ENCODE measurements at places on chromosomes 11 and 22.

DNA sequence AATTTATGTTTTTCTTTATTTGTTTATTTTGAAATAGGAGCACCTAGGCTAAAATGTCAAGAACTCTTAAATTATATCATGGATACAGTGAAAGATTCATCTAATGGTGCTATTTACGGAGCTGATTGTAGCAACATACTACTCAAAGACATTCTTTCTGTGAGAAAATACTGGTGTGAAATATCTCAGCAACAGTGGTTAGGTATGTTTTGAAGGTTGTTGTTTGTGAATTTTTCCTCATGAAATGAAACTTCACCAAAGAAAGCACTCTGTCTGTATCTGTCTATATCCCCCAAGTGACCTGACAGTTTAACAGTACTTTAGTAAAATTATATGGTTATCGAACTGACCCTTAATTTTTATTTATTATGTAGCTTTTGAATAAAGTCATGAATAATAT lies 12.8 kb downstream of the ATM start:
- no peak for DNase-seq

GRCh38 chr11:28822576-28822975 lies 714.4 kb downstream of the METTL15 start:
- peak; percentile 42 for DNase-seq

DNA sequence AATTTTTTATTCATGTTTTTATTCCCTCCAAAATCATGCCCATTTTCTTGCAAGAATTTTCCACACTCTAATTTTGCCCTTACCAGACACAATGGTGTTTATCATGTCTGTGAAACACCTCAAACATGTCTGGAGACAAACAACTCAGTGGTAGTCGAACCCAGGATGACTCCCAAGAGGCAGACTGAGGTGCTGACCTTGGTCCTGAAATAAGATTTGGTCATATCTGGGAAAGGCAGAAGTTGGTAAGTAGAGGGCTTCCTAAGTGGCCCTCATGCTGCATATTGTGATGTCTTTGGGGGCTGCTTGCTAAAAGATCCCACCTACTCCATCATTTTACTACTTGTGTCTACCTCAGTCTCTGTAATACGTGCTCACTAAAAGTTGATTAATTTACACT lies 369.4 kb upstream of the ISX start:
- no peak for DNase-seq

- DNase-seq = no peak
These were observed 26.0 kb downstream of the POU2AF1 start for GRCh38 chr11:111352935-111353710.

- no peak for DNase-seq
These were observed 4.7 kb downstream of the API5 start for GRCh38 chr11:43316451-43316850.

- DNase-seq = peak; percentile 23
These were observed 98.3 kb downstream of the C11orf65 start for GRCh38 chr11:108369064-108369463.
